ENCODE measurements at places on chromosomes 1 and 21.

GRCh38 chr1:9453779-9454418 is 85.4 kb upstream of the SLC25A33 start:
- DNase-seq, result no peak

DNA sequence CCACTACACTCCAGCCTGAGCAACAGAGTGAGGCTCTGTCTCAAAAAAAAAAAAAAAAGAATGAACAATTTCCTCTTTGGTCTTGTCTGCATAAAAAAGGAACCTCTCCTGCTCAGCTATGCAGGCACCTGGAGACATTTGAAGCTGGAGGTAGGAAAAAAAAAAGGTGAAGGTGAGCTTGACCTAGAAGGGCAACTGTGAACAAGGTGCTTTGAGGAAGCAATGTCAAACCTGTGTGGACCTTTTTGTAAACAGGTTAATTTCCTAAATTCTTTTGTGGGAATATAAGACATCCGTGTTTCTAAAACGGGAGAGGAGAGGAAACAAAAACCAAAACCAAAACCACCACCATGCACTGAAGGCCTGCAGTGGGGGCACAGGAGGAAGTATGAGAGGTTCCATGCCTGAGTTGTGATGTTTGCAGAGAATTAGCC is 77.5 kb downstream of the SLC45A1 start:
- no peak for DNase-seq

- DNase-seq, result no peak
Observed at GRCh38 chr1:46065405-46065804, 67.0 kb downstream of the PIK3R3 start.

DNA sequence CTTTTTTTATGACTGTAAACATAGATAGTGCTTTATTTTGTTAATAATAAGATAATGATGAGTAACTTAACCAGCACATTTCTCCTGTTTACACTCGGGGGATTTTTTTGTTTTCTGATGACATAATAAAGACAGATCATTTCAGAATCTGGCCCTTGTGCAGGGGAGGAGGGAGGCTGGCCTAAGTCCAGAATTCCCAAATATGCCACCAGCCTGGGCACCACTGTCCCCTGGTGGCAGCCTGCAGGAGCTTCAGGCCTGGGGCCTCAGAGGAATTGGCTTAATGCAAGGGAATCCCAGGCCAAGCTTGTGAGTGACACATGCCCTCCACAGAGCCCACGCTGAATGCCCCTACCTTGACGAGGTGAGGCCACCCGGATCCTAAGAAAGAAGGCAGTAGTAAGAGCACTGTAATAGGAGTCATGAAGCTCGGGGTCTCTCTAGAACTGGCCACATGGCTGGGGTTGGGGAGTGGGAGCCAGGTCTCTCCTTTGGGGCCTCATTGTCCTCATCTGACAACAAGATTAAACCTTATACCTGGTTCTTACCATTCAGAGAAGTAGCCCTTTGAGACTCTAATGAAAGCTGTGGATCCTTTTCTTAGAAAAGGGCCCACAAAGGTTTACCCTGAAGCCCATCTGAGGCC is 24.1 kb downstream of the ETNK2 start:
- DNase-seq, result no peak

GRCh38 chr21:34949499-34949898 is 99.6 kb downstream of the RUNX1 start:
- no peak for DNase-seq

DNA sequence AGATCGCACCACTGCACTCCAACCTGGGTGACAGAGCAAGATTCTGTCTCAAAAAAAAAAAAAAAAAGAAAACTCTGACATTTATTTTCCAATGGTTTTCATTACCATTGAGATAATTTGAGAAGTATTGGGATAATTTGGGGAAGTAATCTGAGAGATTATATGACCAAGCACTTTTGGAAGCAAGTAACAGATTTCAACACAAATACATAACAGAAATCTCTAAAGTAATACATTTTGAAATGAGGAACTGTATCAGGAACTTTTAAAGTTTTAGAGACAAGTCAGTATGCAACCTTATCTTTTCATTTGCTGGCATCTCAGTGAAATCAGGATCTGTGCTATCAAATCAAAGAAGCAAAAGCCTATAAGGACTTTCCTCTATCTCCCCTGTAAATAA is 25.4 kb upstream of the SLC16A1 start:
- DNase-seq, result no peak

DNA sequence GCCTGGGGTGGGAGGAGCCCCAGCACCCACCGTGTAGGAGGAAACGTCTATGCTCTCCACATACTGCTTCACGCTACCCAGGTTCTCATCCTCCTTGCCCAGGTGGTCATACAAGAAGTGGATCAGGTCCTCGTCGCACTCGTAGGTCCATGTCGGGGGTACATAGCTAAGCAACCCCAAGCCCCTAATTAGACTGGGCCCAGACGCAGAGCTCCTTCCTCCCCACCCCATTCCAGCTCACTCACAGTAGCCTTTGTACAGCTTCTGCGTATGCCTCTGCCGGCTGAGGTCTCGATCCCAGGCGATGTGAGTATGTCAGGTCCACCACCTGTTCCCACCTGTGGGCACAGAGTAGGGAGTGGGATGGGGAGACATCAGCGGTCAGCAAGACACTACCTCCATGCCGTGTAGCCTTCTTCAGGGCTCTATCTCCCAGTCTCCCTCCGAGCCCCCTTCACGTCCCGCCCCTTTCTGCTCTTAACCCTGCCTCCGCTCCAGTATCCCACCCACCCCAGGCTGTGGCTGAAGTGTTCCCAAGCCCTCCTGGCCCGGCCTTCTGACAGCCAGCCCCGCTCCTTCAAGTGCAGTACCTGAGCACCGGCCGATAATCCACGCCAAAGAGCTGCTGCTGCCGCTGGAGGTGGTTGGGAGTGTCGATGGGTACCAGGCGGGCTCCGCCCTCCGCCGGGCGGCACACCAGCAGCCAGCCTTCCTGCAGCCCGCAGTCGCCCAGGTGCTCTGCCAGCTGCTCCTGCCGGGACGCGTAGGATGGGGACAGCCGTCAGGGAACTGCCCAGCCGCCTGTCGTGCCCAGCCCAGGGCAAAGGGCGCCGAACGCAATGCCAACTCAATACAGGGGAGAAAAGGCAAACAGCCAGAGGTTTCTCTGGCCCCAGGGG is 919 bp downstream of the HECTD3 start:
- no peak for DNase-seq

DNA sequence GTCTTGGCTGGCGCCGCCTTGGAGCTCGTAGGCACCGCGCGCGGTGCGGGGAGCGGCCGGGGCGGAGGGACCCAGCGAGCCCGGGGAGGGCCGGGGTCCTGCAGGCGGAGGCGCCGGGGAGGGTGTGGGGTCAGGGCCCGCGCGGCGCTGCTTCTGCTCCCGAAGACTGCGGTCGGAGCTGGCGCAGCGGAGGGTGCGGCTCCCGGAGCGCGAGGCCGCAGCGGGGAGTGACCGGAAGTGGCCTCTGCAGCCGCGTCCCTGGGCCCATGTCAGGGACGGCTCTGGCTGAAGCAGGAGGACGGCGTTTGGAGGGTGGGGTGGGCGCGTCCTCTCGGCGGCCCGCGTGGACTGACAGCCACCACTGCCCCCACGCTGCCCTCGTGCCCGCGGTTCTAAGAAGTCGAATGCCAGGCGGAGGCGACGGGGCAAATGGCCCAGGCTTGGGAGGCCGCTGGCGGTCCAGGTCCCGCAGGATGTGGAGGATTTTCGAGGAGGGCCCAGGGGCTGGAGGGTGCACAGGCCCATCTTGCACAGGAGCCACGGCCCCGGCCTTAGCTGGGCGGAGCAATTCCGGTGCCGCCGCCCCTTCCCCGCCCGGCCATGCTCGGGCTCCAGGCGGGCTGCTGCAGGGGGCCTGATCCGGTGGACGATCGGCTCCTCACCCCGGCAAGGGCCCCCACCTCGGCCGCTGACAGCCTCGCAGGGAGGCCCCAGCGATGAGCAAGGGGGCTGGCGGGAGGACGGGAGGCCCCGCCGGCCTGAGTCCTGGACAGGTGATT is 7.7 kb upstream of the ZNF669 start:
- DNase-seq, result no peak

DNA sequence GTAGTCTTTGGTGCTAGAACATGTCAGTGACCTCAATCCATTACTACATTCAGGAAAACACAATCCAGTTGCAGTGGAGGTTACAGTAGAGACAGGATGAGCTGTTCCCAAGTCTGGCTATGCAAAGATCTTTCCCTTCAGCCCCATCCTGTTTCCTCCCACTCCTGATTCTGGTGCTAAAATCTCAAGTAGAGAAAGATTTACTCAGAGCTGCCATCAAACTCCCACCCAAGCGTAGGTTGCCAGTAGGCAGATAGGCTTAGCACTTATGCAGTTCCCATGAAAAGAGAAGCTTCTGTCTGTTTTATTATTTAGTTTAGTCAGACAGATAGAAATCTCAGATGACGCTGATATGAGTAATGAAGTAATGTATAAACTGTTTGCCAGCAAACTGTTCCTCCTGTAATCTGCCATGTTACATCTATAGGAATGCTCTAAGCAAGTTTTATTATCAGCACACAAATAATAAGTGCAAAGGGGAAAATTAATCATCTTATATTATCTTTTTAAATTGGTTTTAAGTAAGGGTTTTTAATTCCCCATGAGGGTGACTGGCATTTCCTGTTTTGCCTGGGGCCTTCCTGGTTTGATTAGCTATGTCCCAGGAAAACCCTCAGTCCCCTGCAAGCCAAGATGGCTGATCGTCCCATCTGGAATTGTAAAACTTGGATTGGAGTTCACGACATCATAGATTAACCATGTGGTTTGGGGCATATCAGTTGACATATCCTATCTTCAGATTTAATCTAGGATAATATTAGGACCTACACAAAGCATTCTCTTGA is 188.3 kb upstream of the PALMD start:
- no peak for DNase-seq

- no peak for DNase-seq
Observed at GRCh38 chr1:29650041-29650400, 413.7 kb downstream of the PTPRU start.

- no peak for DNase-seq
Observed at GRCh38 chr1:244844155-244845121, 9.0 kb downstream of the COX20 start.

All from iPS DF 6.9 (cell line).